Spleen (tissue), 13 donors: ENCODE measurements at places on chromosomes 6 and 20. TPM values are rescaled to one million over a fixed set of nuclear protein-coding genes. Genes with fewer than 3 reads are reported as not detected.

OR2H1 gene
- not detected for total RNA-seq

DNA sequence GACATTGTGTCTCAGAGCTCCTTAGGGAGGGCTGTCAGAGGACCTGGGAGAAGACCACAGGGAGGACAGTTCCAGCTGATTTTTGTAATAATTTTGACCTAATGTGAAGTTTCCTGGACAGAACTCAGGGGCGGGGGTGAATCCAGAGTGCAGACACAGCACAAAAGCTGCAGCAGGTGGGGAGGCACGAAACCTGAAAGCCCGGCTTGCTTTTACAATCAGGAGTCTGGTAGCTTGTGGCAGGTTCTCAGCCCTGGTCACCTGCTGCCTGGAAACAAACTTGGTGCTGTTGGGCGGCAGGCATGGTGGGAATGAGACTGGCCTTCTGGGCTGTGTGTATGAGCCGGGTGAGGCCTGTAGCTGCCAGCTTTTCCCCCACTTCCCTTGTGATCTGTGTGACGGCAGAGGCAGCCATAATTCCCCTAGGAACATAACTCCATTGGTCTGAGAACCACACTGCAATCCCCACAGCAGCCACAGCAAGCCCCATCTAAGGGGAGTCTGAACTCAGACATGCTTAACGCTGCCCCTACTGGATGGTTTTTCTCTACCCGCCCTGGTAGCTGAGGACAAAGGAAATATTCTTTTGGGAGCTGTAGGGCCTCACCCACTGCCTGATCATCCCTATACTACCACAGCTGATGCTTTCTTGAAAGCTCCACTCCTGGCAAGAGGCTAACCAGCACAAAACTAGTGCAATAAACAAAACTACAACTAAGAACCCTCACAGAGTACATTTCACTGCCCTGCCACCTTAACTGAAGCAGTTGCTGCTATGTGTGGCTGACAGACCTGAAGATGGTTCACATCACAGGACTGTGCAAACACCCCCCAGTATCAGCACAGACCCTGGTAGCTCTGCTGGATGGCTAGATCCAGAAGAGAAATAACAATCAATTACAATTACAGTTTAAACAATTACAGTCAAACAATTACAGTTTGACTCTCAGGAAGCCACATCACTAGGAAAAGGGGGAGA is 1055.1 kb upstream of the GJE1 start:
- H3K27ac ChIP-seq, result no peak overlapping the region
- H3K27me3 ChIP-seq, result no peaks in the 10 kb centered on the region
- DNase-seq, result no peak
- no peak overlapping the region for H3K4me3 ChIP-seq
- H3K4me1 ChIP-seq, result no peaks in the 10 kb centered on the region

HLA-DQA2 gene
- total RNA-seq, result 10.9 TPM

GRCh38 chr6:13370623-13371022 is 42.3 kb upstream of the TBC1D7 start:
- no peaks in the 10 kb centered on the region for H3K27me3 ChIP-seq
- no peak overlapping the region for H3K27ac ChIP-seq
- no peaks in the 10 kb centered on the region for H3K4me1 ChIP-seq
- no peak for DNase-seq

- H3K4me3 ChIP-seq, result no peak overlapping the region
- H3K27ac ChIP-seq, result no peak overlapping the region
- DNase-seq, result no peak
- H3K36me3 ChIP-seq, result no peaks in the 10 kb centered on the region
- H3K4me1 ChIP-seq, result no peaks in the 10 kb centered on the region
These were observed 25.7 kb upstream of the SAYSD1 start for GRCh38 chr6:39140556-39141167.

GRCh38 chr6:150177259-150177951 is 34.6 kb downstream of the PPP1R14C start:
- H3K4me3 ChIP-seq, result no peak overlapping the region
- no peaks in the 10 kb centered on the region for H3K4me1 ChIP-seq
- no peaks in the 10 kb centered on the region for H3K36me3 ChIP-seq
- H3K27ac ChIP-seq, result no peak overlapping the region
- no peak for DNase-seq
- no peaks in the 10 kb centered on the region for H3K27me3 ChIP-seq

DNA sequence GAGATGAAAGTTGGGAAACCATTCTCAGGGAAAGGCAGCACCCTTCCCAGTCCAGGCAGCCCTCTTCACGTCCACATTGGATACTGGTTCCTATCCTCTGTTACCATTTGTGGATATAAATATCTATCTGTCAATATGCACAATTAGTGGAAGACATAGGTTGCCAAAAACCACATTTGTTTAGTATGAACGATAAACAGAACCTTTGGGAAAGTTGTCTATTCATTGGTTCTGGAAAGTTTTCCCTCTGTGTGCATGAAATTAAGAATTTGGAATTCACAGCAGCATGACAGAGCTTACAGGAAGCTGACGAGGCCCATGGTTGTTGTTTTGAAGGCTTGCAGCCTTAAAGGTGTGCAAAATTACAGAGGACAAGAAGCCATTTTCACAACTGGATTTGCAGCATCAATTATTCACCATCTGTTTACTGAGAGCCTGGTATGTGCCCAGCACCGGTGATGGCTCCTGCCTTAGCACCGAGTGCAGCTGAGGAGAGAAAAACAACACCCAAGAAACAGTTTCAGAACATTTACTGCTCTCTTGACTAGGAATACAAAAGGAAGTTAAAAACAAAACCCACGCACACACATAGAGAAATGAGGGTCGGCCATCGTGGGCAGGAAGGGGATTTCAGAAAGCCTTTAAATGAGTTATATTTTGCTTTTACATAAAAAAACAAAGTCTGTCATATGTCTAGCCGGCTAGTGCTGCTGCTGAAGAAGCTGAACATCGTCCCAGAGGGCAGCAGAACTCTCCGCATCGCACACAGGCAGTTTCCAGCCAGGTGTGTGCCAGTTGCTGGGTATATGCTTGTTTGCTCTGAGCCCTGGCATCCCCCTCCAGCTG is 319.6 kb downstream of the FARS2 start:
- no peaks in the 10 kb centered on the region for H3K27me3 ChIP-seq
- no peak overlapping the region for H3K4me3 ChIP-seq
- H3K4me1 ChIP-seq, result peaks cover 10% of the 10 kb centered on the region
- no peak overlapping the region for H3K27ac ChIP-seq
- no peaks in the 10 kb centered on the region for H3K36me3 ChIP-seq
